NCI-H1092 (cell line): ENCODE measurements at places on chromosomes 4 and X.

- DNase-seq: no peak
Measured at GRCh38 chr4:114599903-114600552, 1.4 kb downstream of the UGT8 start.

GRCh38 chr4:108540536-108540935, 79.8 kb upstream of the RPL34 start:
- no peak for DNase-seq

- no peak for DNase-seq
Measured at GRCh38 chr4:24260923-24261564, 323.3 kb downstream of the DHX15 start.

GRCh38 chr4:15649914-15650545, 5.1 kb downstream of the FBXL5 start:
- peak; percentile 19 for DNase-seq

DNA sequence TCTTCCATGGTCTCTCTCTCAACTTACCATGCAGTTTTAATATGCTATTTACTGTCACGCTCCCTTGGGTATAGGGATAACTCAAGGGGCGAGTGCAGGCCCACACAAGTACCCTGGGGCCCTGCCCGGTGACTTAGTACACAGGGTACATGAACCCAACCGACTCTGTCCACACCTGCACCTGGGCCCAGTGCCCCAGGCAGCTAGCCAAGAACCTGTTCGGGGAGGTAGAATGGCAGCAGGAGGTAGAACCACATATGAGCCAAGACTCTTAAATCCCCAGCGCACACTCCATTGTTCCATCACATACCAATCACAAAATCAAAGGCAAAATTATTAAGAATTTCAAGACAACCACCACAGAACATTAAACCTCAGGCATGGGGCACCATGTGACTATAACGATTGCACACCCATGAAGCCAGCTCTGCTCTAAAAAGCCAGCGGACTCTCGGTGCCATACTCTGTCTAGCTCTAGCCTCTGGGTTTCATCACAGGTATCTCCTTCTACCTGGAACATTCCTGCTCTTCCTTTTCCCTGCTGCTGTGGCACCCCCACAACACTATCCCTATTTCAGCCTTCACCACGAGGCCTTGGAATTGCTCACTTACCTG, 14.6 kb downstream of the PHF8 start:
- DNase-seq: peak; percentile 28

- DNase-seq: no peak
Measured at GRCh38 chrX:129749069-129749468, 10.3 kb downstream of the XPNPEP2 start.

DNA sequence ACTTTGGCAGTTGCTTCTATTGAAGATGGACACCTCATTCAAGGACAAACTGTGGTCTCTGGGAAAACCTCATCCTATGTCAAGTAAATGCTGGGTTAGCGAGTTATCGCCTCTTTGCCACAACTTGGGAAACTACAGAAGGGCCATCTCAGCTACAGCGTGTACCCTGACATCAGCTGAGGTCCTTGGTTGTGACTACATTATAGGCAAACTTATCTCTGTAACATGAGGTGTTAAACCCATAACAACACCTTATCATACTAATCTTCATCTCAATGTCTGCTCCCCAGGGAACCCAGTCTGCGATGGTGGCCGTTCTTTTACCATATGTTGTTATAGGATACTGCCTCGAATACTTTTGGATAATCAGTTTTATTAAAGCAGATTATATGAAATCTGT, 1862.7 kb downstream of the STIM2 start:
- DNase-seq: no peak

- peak; percentile 91 for DNase-seq
Measured at GRCh38 chrX:131704136-131704695, 160.3 kb downstream of the OR13H1 start.

- no peak for DNase-seq
Measured at GRCh38 chr4:8838296-8838960, 33.2 kb downstream of the HMX1 start.

GRCh38 chrX:40945361-40945713, 139.9 kb upstream of the USP9X start:
- no peak for DNase-seq

DNA sequence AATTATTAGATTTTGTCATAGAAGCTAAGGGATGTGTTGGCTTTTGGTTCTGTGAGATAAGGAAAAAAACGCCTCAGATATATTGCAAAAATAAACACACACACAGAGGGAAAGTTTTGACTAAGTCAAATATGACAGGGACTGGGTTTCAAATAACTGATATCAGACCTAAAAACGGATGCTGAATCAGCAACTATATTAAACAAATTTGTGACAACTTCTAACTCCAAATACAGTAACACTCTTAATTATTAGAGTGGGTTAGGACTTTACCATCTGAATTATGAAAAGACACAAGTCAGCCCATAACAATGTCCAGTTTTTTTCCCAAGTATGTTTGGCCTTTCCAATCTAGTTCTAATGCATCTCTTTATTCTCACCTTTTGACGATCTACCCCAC, 2693.1 kb downstream of the ARAP2 start:
- no peak for DNase-seq

DNA sequence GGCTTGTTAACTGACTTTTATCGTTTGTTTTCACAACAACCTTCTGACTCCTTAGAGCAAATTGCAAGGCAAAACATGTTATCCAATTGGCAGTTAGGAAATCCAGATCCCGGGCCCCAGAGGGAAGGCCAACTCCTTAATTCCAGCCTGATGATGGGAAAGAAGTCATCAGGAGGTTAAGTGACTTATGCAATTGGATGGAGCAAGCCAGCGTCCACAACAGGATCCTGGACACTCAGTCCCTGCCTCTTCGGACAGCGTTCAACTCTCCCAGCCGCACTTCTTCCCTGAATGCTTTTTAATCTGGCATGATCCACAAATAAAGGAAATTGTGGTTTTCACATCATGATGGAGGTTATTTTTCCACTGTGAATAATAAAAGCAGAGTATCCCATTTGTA, 310.1 kb downstream of the RAB28 start:
- DNase-seq: no peak

DNA sequence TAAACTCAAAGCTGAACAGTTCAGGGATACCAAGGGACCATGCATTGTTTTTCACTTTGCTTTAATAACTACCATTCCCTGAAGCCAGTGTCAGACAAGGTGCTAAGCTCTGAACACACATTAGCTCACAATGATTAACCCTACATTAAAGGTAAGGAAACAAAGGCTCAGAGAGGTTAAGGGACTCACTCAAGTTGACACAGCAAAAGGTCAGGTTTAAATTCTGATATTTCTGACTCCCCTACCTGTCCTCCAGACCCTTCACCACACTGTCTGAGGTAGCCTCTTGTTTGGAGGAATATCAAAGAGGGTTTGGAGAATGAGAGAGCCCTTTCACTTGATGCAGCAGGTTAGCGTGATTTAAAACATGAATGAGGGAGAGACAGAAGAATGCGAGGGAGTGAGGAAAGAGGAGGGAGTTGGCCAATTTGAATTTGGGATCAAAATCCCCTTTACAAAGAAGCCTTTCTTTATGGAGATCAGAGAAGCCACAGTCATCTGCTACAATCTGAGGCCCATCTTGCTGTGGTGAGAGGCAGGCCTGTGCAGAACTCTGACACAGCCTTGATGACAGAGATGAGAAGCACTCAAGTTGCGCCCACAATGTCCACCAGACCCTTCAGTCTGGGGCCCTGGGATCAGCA, 103.5 kb downstream of the FHDC1 start:
- no peak for DNase-seq

- DNase-seq: no peak
Measured at GRCh38 chr4:95549246-95550114, 707 bp upstream of the UNC5C start.

DNA sequence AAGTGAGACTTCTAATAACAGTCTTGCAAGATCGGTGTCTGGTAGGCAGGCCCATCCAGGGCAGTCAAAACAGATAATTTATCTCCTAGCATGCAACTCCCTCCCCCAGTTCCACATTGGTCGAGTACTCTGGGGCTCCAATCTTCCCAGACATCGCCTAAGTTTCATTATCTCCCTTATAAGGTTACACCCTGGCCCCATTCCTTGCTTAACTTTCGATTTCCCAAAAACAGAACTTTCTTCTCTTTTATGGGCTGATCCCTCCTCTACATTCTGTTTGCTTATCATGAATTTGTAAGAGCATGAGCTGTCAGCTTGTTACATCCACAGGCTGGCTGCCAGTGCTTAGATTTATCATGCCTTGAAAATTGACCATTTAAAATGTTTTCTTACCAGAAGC, 471.3 kb downstream of the TECRL start:
- DNase-seq: no peak

DNA sequence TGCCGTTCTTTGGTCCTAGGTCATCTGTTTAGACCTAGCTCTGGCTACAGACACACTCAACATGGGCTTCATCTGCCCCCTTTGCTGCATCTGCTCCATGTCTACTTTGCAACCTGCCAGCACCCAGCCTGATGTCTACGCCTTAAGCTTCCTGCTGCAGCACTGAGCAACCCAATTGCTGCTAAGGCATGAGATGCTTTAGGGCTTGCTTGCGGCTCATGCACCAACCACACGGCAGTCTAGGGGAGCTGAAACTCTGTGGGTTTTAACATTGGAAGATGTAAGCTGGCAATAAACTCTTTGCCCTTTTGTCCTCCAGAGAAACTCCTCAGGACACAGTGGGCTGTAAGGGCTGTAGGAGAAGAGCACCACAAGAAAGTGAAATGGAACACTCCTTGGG, 11.7 kb upstream of the CLNK start:
- DNase-seq: no peak

DNA sequence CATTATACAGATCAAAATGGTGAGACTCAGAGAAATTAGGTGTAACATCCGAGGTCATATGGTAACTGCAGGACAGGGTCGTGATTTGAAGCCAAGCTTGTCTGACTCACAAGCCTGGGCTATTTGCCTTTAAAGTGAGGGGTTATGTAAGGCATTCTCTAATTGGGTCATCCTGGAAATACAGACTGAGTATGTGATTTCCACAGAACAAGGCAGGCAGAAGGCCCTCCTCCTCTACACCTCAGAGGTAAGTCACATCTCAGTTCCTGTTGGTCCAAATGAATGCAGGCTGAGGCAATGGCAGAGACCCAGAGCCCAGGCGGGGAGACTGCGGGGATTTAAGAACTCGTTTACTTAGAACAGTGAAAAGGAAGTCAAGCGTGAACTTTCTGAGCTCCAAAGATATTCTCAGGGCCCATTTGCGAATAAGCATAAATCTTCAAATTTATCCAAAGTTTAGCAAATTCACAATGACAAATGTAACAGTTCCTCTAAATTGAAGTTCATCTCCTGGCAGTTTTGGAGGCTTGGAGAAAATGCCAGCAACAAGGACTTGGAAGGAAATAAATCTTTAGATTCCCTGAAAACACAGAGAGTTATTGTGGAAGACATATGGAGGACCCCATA, 153.3 kb downstream of the LDB2 start:
- DNase-seq: no peak

- DNase-seq: no peak
Measured at GRCh38 chr4:47490550-47490949, 5.5 kb downstream of the ATP10D start.

DNA sequence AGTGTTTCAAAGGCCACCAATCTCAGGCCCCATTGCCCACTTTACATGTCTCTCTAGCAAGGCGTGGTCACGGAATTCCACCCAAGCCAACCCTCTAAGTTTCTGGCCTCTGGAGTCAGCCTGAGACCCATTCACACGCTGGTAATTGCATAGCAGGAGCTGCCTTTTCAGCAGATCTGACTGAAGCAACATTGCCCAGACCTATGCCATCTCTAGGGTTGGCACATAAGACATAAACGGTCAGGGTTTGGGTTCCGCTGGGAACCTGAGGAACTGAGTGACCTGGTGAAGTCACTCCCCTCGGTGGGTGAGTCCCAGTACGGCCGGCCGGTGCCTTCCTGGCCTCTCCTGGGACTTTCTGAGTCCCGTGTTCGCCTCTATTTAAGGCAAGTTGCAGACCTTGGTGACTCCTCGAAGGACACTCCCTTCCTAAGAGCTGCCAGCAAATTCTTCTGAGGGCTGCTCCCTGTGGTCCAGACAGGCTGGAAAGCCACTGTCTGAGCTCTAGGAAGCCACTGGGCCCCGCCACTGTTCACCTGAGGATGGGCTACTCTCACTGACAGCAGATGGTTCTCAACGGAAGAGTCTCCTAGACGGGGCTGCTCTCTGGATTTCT, 15.9 kb downstream of the CTAG1A start:
- no peak for DNase-seq

DNA sequence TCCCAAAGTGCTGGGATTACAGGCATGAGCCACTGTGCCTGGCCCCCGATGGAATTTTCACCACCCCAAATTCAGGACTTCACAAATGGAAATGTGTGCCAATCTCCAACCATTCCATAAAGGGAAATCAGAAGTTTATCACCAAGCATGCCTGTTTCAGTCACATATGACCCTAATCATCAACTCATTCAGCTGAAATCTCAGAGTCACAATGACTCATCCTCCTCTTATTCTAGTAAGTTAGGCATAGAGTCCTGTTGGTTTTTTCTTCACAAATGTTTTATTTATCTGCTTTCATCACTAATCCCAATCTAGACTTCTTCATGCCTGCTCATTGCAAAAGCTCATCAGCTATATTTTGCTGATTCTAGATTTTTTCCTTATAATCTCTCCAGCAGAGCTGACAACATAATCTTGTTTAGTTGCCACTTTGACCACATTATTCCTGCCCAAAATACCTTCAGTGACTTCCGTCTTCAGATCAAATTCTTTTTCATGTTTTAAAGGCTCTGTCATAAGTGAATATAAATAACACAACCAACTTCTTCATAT, 83.3 kb downstream of the SLC7A11 start:
- DNase-seq: no peak

GRCh38 chrX:16077811-16078210, 45.6 kb upstream of the GRPR start:
- no peak for DNase-seq

GRCh38 chr4:83603129-83603528, 67.2 kb downstream of the GPAT3 start:
- no peak for DNase-seq

- no peak for DNase-seq
Measured at GRCh38 chr4:20592663-20593062, 107.6 kb upstream of the PACRGL start.

DNA sequence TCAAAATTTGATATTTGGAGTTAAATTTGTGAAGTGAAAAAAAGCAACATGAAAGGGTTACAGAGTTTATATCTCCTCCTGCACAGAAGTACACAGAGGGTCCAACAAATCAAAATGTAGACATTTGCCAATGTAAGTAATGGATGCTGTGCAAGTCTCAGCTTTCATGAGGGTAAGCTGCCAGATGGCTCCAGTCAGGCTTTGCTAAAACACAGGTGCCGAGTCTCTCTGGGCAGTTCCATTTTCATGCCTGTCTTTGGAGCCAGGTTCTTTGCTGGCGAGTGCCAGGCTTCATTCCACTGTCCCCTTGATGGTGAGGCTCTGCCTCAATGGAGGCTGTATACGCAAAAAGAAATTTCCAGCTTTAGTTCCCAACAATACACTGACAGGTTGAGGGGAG, 27.9 kb downstream of the SLC4A4 start:
- no peak for DNase-seq

GRCh38 chrX:103533511-103534216, 14.4 kb upstream of the RAB40A start:
- peak; percentile 71 for DNase-seq
